Stimulated activated CD8-positive, alpha-beta memory T cell treated with anti-CD3 and anti-CD28 coated beads, Interleukin-15, amount 100 ng/mL, for 1 hour (primary cell): ENCODE measurements at places on chromosomes 3 and 15.
A peak's percentile ranks its signal among the peaks of the same experiment; 100 is the strongest.

DNA sequence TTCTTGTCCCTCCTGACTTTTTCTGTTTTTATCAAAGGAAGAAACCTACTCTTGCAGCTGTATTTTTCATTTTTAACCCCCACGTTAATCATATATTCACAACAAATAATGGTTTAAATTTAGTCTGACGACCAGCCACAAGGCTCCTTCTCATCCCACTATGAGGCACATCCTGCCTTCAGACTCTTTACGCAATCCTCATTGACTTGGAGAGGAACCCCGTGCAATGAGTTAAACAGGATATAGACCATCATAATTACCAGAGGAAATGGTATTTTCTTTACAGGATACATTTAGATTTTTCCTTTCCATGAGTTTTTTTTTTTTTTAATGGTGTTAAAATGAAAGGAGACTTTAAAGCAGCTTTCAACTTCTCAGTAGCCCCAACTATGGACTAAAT lies 68.5 kb downstream of the WWTR1 start:
- no peak for DNase-seq

GRCh38 chr3:188220988-188221818 lies 67.2 kb downstream of the LPP start:
- DNase-seq: no peak

DNA sequence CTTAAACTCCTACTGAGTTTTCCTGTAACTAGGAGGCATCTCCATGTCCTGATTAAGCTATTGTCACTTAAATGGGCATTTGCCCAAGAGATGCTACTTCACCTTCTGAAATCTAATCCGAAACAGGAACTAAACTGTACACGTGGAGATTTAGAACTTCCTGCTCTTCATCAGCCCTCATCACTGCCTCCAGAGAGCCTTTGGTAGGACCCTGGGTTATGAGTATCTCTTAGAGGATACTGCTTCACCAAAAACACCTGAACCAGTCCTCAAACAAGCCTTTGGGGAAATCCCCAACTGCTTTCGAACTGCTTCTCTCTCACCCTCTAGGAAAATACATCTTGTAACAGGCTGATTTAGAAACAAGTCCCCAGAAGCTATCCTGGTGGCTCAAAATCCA lies 320.3 kb downstream of the GAP43 start:
- DNase-seq: no peak

DNA sequence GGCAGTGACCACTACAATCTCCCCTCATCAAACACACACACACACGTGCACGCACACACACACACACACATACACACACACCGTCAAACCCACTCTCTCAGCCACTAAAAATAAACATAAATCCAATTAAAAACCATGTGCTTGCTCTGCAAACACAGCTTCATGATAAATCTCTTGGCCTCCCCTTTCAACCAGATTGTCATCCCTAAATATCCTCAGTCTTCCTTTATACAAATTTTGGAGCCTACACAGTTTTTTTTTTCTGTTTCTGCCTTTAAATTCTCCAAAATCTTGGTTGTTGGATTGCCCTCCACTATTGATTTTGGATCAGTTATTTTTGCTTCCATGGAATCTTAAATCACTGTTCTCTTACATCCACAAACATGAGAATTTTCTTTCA lies 245.6 kb downstream of the SATB1 start:
- no peak for DNase-seq

- peak; percentile 60 for DNase-seq
Observed at GRCh38 chr3:172591876-172592771, 68.9 kb upstream of the TNFSF10 start.

DNA sequence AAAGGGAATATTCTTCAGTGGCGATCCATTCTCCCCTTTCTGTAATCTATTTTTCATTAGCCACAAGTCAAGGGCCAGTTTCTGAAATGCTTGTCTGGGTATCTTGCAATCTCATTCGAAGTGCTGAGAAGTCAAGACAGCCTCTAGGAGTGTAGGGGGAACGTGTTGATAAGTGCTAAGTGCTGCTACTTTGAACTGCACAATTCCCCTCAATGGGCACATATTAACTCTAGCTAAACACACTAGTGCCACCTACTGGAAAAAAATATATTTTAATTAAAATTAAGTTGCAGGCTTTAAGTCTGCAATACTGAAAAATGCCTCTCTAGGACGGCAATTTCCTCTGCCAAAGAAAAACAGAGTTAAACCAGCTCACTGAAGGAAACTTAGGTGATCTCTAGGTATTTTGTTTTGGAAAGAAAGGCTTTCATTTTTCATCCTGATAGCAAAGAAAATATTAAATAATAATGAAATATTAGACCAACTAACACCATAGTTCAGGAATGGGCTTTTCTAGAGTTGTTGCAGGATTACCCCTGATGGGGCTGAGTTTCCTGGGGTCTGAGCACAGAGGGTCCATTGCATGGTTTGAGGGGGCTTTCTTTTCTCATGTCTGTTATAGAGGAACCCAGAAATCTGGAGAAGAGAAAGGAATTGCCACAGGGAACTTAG lies 181.9 kb upstream of the KBTBD8 start:
- DNase-seq: no peak

GRCh38 chr3:133859381-133860234 lies 36.1 kb downstream of the RAB6B start:
- no peak for DNase-seq

DNA sequence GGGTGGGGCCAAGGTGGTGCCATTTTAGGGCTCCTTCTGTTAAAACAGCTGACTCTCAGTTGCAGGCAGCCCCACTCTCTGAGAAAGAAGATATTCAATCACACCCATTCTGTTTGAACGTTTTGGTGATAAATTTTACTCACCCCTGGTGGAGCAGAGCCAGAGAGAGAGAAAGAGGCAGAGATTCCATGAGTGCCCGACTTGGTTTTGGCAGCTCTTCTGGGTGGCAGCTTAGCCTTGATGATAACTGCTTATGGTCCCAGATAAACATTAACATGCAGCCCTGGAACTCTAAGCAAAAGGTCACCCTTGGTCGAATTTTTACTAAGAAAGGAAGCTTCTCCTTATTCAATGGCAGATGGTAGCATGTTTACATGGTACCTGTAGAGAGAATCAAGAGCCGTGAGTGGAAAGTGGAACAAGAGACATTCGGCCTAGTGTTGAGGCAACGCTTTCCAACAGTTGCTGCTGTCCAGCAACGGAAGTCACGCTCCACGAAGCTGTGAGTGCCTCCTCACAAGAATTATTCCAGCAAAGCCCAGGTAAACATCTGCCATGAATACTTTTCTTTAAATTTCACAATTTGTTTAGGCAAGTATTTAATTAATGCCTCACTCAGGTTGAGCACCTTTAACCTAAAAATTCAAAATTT lies 530.6 kb upstream of the ROBO2 start:
- no peak for DNase-seq

DNA sequence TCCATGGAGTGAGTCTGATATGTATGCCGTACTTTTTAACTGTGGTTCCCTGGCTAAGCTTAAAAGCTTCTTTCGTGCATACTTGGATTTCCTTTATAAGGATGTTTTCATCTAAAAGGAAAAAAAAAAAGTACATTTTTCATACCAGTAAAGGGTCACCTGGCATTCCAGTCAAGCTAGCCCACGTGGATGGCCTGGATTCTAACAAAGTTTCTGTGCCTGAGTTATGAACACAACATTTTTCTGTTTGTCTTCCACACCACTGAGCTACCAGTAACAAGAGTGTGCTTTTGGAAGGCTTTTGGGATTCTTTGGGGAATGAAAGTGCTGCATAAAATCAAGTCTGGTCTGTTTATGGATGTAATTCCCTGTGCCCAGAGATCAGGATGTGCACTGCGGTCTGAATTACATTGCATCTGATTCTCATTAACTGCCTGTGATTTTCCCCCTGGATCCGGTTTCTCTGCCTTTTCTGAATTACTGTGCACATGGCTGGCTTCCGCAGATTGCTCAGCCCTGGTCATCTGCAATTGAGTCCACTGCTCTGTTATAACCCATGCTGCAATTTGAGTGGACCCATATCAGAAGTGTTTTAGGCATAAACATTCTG lies 38.2 kb upstream of the MAGI1 start:
- no peak for DNase-seq

- no peak for DNase-seq
Observed at GRCh38 chr3:178454726-178455125, 81.5 kb upstream of the KCNMB2 start.

DNA sequence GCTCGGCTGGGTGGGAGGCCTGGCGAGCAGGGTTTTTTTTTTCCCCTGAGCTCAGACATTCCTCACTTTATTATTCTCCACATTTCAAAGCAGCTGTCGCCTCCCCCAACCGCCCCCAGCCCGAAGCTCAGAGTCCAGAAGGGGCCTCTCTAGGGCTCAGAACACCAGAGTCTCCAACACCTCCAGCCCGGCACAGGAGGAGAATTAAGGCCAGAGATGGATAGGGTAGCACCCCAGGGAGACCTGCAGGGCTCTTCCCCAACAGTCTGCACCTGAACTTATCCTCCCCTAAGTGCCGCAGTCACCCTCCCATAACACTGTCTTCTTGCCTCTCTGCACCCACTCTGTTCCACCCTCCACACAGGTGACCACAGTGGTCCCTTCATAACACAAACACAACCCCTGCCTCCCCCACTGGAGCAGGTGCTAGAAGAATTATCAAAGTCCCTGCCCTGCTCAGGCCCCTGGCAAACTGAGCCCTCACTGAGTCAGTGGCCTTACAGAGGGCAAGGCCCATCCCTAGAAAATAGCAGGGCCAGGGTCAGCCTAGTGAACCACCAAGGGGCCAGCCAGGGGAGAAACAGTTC lies 14.1 kb downstream of the MYL3 start:
- no peak for DNase-seq

GRCh38 chr3:76969996-76970615 lies 69.8 kb upstream of the ROBO2 start:
- DNase-seq: no peak

- DNase-seq: no peak
Observed at GRCh38 chr15:77720655-77721054, 87.9 kb upstream of the LINGO1 start.

GRCh38 chr15:39885099-39885777 lies 34.8 kb downstream of the GPR176 start:
- no peak for DNase-seq

DNA sequence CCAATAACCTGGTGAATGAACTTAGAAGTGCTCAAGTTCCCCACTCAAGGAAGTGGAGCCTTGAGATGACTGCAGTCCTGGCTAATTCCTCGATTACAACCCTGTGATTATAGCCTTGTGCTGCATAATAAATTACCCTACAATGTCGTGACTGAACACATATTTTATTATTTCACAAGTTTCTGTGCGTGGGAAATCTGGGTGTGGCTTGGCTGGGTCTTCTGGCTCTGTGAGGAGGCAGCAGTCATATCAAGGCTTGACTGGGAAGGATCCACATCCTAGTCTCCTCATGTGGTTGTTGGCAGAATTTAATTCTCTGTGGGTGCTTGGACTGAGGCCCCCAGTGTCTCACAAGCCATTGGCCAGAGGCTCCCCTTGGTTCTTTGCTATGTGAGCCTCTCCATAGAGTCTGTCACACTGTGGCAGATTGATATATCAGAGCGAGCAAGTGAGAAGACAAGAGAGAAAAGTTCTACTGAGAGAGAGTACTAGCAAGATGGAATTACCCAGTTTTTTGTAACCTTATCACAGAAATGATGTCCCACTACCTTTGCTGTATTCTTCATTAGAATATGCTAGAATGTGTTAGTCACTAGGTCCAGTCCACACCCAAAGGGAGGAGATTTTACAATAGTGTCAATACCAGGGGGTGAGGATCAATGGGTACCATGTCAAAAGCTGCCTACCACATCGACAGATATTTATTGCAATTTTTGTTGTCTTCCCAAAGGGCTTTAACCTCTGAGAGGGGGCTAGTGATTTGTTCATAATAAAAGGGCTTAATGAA lies 102.8 kb upstream of the TBC1D5 start:
- no peak for DNase-seq

DNA sequence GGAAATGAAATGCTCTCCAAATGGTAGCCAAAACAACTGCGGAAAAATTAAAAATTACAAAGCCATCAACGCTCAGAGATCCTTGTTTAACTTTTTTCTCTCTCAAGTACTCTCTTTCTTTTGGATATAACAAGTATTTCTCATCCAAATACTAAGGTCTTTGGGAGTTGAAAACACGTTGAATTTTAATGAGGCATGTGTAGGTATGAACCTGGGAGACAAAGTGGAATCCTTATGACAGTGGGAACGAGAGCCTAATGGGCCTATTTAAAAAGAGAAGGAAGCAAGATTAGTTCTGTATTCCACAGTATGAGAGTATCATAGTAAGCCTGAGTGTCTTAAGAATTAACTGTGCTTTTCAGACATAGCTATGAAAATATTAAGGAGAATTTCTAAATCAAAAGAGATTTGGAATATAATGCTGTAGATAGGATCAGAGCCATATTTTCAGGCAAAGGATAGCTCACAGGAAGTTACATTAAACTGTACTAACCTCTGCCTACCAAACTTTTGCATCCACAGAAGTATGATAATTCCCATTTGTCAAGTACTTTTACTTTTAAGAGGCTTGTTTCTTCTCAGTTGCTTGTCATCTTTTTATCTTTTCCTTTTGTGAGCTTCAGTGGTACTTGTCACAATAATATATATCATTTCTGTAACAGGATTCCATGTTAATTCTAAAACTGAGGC lies 759 bp downstream of the CD96 start:
- no peak for DNase-seq

GRCh38 chr3:81658322-81658997 lies 103.0 kb downstream of the GBE1 start:
- no peak for DNase-seq

DNA sequence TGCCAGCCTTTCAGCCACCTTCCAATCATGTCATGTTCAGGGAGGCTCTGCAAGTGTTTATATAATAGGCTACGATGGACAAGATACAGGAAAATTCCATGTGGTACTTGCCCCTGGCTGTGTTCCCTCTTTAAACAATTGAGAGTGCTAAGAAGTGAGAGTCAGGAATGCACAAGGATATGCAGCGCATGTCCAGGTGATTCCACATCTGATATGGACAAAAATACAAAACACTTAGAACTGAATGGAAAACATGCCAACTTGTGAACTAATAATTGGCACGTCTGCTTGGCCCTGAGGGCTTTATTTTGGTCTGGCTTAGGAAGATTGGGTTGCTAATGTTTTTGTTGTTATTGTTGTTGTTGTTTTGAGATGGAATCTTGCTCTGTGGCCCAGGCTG lies 100.9 kb downstream of the CEMIP start:
- no peak for DNase-seq

DNA sequence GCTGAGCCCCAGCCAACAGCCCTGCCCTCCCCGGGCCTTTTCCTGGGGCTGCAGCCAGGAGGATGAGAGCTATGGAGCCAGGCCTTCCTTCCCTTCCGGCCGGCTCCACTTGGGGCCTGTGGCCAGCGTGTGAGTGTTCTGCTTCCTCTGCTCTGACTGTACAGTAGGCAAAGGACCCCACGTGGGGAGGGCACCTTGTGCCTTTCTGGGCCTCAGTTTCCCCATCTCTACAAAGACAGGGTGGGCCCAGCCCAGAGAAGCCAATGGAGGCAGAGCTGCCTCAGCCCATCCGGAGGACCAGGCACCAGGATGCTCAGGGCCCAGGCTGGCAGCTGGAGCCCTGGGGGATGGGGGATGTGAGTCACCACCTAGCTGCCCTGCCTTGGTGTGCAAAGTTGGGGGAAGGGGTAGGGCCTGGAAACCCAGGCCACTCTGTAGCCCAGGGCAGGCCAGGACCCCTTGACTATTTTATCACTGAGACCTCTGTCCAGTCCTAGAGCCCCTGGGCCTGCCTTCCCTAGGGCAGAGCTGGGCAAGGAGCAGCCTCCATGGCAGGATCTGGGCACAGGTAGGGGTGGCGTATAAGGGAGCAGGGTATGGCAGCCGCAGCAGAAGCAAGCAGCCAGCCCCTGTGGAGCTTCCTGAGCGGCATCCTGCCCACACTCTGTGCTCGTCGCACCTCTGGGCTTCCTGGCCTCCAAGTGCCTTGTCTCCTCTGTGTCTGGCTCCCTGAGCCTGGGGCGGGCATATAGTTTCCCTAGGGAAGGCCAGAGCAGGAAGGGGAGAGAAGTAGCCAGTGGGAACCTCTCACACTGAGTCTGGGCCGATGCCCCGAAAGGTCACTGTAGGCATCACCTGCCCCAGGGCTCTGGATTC lies 1.8 kb downstream of the PSTPIP1 start:
- no peak for DNase-seq
